ENCODE measurements at places on chromosomes 3 and 15.

DNA sequence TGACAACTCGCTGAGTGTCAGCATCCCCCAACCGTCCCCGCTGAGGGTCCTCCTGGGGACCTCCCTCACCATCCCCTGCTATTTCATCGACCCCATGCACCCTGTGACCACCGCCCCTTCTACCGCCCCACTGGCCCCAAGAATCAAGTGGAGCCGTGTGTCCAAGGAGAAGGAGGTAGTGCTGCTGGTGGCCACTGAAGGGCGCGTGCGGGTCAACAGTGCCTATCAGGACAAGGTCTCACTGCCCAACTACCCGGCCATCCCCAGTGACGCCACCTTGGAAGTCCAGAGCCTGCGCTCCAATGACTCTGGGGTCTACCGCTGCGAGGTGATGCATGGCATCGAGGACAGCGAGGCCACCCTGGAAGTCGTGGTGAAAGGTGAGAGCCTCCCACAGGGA lies 35.4 kb downstream of the ACAN start:
- no peak for DNase-seq

DNA sequence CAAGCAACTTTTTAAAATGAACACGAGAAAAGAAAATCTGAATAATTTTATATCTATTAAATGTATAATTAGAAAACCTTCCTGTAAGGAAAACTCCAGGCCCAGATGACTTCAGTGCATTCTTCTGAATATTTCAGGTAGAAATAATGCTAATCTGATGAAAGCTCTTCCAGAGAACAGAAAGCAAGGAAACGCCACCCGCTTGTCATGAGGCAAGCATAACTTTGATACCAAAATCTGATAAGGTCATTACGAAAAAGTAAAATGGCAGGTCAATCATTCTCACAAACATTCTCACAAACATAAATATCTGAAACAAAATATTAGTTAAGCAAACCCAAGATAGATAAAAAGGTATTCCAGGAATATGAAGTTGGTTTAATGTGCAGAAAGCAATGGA lies 60.6 kb upstream of the PCSK6 start:
- no peak for DNase-seq

DNA sequence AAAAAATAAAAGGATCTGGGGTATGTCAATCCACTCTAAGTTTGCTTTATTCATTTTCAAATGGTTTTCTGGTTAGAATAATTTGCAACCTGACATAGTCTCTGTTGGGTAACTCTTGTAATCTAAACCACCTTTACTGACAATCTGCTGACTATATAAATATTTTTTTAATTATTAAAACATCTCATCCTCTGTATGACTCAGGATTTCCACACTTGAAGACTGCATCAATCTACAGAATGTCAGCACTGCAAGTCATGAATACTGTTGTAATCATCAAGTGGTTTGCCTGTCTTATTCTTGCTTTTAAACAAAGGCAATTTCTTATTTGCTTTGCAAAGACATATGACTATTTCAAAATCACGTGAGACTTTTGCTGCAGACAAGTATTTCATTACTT lies 42.1 kb downstream of the VGLL3 start:
- DNase-seq = no peak

DNA sequence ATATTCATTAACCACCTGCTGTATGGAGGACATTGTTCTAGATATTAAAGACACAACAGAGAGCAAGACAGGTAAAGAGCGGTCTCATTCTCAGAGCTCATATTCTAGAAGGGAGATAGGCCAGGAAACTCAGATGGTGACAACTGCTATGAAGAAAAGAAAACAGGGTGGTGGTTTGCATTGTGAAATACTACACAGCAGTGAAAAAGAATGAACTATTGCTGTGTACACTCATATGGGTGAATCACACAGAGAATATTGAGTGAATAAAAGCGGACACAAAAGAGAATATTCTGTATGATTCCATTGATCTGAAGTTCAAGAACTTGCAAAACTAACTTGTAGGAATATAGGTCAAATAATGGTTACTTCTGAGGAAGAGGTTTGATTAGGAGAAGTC lies 76.7 kb downstream of the TOP2B start:
- DNase-seq = no peak

- no peak for DNase-seq
Measured at GRCh38 chr3:81545572-81545971, 215.9 kb downstream of the GBE1 start.

- DNase-seq = no peak
Measured at GRCh38 chr3:118960876-118961450, 73.7 kb downstream of the IGSF11 start.

- no peak for DNase-seq
Measured at GRCh38 chr15:33311312-33311971, 675 bp downstream of the RYR3 start.

DNA sequence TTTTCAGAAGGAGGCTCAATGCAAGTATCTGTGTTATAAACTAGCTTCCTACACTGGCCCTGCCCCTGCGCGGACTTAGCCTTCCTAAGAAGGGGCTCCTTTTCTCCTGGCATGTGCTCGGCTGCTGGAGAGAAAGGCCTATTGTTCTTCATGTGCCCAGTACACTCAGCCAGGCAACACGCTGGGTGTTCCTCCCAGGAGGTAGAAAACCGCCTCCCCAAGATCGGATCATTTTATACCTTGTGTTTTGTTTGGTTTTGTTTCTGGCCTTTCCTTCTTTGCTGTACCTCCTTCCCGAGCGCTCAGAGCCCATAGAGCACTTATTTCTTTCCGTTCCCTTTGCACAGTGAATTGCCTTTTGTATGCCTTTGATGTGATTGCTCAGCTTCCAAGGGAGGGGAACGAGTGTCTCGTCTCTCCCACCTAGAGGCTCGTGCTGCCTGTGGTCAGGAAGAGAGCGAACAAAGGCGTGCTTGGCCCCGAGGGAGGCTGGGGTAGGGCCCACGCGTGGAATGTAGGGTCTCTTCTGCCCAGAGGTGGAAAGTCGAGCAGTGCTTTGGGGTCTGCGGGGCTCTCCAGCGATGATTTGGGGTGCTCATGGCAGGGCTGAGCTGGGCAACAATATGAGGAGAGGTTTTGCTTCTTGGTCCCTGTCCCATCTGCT lies 30.0 kb downstream of the CCNL1 start:
- no peak for DNase-seq
